CD4-positive, alpha-beta T cell treated with Interleukin-4 for 4 hours (primary cell): ENCODE measurements at places on chromosomes 12 and 14.

- no peak for DNase-seq
These were observed 162.1 kb downstream of the ZFP36L1 start for GRCh38 chr14:68630611-68631393.

GRCh38 chr12:64256166-64256800 lies 34.2 kb upstream of the KICS2 start:
- peak; percentile 57 for DNase-seq

GRCh38 chr14:35342489-35343010 lies 50.4 kb downstream of the PSMA6 start:
- DNase-seq: no peak

DNA sequence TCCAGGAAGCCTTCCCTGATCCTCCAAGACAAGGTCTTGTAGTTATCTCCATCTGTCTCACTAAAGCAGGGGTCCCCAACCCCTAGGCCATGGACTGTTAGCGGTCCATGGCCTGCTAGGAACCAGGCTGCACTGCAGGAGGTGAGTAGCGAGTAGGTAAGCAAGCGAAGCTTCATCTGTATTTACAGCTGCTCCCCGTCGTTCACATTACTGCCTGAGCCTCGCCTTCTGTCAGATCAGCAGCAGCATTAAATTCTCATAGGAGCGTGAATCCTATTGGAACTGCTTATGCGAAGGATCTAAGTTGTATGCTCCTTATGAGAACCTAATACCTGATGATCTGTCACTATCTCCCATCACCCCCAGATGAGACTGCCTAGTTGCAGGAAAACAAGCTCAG lies 12.4 kb upstream of the NFYB start:
- DNase-seq: no peak

DNA sequence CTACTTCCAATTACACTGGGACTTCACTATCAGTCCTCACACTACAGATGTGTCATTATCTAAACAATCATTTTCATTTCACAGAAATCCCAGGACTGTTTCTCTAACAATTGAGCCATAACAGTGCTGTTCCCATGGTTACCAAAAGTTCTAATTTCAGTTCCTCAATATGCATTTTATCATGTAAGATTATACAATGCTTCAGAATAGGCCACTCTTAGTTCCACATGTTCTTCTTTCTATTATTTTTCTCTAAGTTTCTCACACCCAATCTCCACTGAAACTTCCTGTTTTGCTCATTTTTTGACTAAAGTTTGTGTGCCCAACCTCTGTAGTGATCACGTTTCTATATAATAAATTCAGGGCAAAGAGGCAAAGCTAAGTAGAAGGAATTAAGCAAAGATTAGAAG lies 185.8 kb downstream of the DUSP6 start:
- DNase-seq: peak; percentile 39

GRCh38 chr14:49865431-49865859 lies 12.9 kb upstream of the NEMF start:
- DNase-seq: peak; percentile 80

- DNase-seq: no peak
These were observed 451.8 kb upstream of the TBX3 start for GRCh38 chr12:115135800-115136211.

GRCh38 chr12:6863586-6864321 lies 3.6 kb upstream of the TPI1 start:
- no peak for DNase-seq

- DNase-seq: no peak
These were observed 149.7 kb upstream of the ARHGAP5 start for GRCh38 chr14:31927348-31927832.

GRCh38 chr14:101980700-101981099 lies 16.3 kb downstream of the DYNC1H1 start:
- DNase-seq: no peak

DNA sequence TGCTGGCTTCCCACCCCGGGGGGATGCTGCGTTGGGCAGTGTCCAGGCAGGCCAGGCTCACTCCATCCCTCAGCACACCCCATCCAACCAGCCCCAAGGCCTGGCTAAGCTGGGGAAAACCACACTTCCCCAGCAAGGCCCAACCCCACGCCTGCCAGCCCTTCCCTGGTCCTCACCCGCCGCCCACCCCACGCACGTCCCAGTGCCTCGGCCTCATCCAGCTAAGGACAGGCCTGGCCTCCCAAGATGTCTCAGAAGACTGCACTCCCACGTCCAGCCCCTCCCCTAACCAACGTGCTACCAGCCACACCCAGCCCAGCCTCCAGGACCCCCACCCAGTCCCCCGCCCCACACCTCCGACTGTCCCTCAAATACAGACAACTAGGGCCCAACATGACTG lies 9.8 kb downstream of the JAG2 start:
- DNase-seq: no peak

DNA sequence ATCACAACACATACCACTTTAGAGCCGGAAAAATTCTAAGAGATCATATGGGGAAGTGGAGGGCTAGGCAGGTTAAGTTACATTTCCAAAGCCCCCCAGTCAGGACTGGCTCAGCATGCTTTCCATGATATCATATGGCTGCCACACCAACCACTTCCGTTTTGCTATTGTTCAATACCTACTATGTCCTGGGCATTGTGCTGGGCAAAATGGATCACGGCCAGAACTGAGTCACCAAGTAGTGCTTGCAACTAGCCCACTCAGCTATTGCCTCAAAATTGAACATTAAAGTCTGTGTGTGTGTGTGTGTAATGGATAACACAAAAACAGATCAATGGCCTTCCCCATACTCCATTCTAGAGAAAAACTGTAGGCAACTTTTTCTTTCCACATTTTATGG lies 22.7 kb downstream of the WIF1 start:
- DNase-seq: no peak

DNA sequence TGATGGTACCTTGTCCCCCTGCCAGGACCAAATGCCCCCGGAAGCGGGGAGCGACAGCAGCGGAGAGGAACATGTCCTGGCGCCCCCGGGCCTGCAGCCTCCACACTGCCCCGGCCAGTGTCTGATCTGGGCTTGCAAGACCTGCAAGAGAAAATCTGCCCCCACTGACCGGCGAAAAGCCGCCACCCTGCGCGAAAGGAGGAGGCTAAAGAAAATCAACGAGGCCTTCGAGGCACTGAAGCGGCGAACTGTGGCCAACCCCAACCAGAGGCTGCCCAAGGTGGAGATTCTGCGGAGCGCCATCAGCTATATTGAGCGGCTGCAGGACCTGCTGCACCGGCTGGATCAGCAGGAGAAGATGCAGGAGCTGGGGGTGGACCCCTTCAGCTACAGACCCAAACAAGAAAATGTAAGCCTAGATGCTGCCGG lies 410 bp downstream of the MYF6 start:
- DNase-seq: no peak

GRCh38 chr12:98446682-98447081 lies 68.7 kb upstream of the TMPO start:
- no peak for DNase-seq

DNA sequence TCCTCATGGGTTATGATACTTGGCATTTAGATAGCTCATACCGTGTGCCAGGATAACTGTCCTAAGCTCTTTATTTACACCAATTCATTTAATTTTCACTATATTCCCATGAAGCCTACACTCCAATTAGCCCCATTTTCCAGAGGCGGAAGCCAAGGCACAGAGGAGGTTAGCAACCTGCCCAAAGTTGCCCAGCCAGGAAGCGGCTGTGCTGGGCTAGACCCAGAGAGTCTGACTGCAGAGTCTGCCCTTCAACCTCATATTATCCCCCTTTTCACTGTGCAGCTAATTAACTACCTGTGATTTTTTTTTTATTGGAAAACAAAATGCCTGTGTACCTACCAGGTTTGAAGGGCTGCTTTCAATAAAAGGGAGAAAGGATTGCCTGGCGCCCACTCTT lies 2.5 kb downstream of the RFLNA start:
- DNase-seq: no peak

GRCh38 chr12:2876431-2877046 lies 435 bp downstream of the FOXM1 start:
- DNase-seq: no peak

GRCh38 chr12:111363578-111363977 lies 5.3 kb downstream of the PHETA1 start:
- DNase-seq: no peak

DNA sequence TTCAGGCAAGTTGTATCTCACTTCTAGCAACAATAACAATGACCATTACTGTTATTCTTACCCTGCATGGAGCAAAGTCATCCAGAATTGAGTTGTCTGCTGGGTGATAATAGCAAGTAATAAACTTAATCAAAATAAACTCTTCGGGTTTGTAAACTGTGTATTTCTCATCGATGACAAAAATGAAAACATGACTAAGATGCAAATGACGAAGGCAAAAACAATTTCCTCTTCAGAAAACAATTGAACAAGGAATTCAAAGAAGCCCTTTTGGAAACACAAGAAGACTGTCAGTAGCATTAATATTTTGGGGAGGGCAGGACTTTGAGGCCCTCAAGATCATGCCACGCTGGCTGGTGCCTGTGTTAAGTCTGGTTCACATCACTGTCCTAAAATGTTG lies 232.0 kb downstream of the BTG1 start:
- DNase-seq: no peak

- DNase-seq: peak; percentile 60
These were observed 5.0 kb upstream of the DDX47 start for GRCh38 chr12:12807970-12808702.

DNA sequence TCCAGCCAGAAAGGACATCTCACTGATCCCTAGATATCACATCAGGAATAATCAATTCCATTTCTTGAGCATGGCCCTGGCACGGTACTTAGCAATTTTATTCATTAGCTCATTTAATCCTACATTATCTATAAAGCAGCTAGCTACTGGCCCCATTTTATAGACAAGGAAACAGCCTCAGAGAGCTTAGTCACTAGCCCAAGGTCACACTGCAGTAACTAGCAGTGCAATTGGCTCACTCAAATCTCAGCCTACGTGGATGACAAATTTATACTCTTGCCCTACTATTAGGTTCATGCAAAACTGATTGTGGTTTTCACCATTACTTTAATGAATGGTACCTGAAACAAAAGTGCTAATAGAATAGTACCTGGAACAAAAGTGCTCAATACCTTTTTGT lies 41.7 kb downstream of the NUAK1 start:
- DNase-seq: no peak

GRCh38 chr12:57516617-57517153 lies 3.6 kb downstream of the DDIT3 start:
- no peak for DNase-seq

DNA sequence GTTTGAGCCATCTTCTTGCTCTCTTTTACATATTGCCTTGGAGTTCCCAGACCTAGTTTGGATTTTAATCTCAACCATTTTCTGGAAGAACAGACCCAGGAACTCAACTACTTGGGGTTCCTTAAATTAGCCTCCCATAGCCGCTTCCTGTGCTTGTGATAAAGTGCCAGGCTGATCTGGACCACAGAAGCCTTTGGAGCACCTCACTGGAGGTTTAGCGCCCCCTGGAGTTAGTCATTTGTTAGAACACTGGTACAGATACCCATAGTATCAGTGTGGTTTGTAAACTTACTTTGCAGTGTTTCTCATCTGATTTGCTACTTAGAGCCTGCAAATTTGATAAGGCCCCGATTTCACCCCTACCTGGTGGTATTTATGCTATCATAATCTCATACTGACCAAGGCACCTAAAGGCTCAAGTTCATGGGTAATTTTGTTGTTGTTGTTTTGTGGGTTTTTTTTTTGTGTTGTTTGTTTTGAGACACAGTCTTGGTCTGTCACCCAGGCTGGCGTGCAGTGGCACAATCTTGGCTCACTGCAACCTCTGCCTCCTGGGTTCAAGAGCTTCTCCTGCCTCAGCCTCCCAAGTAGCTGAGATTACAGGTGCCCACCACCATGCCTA lies 3.7 kb downstream of the UNC119B start:
- peak; percentile 84 for DNase-seq

DNA sequence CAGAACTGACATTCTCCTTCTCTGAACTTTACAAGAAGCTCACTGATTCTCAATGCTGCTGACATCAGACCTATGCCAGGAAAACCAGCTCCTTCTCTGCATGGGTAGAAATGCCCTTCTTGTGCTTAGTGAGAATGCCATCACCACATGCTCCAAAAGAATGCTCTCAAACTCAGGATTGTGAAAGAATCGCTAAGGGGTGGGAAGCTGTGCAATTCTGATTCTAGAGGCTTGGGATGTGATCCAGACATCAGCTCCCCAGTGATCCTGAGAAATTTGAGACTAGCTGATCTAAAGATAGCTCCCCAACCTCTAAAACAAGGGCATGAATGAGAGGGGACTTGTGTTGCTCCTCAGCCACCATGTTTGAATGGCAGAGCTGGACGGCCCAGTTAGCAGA lies 113.2 kb downstream of the DPF3 start:
- no peak for DNase-seq

GRCh38 chr12:128629979-128630378 lies 193.8 kb downstream of the SLC15A4 start:
- no peak for DNase-seq

DNA sequence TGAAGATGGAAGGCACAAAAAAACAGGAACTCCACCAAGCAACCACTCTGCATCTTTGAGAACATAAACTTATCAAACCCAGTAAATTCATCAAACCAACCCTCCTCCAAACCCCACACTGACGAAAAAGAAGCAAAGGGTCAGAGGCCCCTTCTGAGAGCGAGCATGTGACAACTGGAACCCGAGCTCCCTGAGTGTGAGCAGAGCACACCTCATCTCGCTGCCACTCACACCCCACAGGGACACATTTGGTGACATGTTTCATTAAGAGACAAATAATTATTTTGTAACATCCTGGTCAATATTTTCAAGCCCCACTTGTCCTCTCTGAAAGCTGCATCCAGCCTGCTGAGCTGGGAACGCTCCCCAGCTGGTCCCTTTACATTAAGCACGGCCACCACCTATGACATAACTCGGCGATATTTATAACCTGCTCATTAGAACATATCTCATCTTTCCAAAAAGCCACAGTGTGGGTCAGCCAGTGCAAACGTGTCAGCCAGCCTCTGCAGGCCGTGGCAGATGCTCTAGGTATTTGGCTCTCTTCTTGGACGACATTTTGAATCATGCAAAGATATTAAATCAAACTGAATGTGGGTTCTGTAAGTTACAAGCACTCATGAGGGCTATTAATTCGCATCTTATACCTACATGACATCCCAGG lies 120.1 kb downstream of the TTC7B start:
- no peak for DNase-seq

DNA sequence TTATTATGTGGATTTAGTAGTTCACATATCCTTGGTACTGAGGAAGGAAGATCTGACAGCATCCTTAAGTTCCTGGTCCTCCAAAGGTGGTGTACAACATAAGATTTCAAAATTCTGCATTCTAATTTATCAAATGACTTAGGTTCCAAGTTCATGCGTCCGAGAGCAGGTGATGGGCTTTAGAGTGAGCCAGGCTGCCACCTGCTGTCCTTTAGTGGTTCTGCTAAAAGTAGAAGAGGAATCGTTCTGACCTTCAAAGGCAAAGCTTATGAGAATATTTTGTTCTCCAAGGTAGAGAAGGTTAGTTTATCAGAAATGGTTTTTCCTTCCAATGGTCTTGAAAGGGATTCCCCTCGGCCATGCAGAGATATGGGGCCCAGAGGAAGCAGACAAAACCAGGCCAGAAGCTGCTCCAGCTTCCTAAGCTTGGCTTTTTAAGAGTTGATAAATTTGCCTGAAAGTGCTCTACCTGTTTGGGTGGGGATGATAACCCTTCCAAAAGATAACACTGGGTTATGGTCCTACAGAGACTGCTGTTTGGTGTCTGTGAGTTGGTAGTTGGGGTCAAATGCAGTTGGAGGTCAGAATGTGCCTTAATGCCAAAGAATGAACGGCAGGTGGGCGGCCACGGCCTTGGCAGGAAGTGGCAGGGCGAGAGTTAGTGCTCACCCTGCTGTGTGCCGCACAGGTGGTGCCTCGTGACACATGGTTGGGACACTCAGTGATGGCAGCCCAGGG lies 29.1 kb upstream of the LRTM2 start:
- peak; percentile 75 for DNase-seq

GRCh38 chr12:116559162-116559935 lies at the start of gene MAP1LC3B2:
TSS of gene MAP1LC3B2 (plus strand) at chr12:116559381. CDS start at chr12:116575943, 16,562 bp downstream.
- DNase-seq: peak; percentile 92

GRCh38 chr14:55077170-55078151 lies 26.0 kb downstream of the MAPK1IP1L start:
- DNase-seq: peak; percentile 60
